ENCODE measurements at places on chromosomes 16 and 17. TPM values are rescaled to one million over a fixed set of nuclear protein-coding genes. Genes with fewer than 3 reads are reported as not detected.

Gene PLXDC1
- total RNA-seq = not detected

Gene CACNG3
- not detected for total RNA-seq

Gene DNAAF1
- 0.30 TPM for total RNA-seq

Gene NKD1
- 1.9 TPM for total RNA-seq

Gene MLST8
- 39.0 TPM for total RNA-seq

Gene RAB34
- total RNA-seq = 18.0 TPM

Gene NECAB2
- not detected for total RNA-seq

Gene CCT6B
- 2.6 TPM for total RNA-seq

Gene USP43
- total RNA-seq = 0.07 TPM

Gene ACACA
- total RNA-seq = 26.2 TPM

Gene DOC2A
- not detected for total RNA-seq

Gene LLGL1
- total RNA-seq = 15.7 TPM

Gene BOLA2B
- 82.5 TPM for total RNA-seq

Gene KCNG4
- not detected for total RNA-seq

Gene GNAO1
- total RNA-seq = 5.1 TPM

Gene GNG13
- total RNA-seq = not detected

Gene APOBR
- total RNA-seq = 2.6 TPM

Gene VMO1
- not detected for total RNA-seq

Gene CDYL2
- total RNA-seq = 6.6 TPM

Gene HSPB9
- total RNA-seq = not detected

Gene RPL13
- 3,184 TPM for total RNA-seq

Gene CDRT15L2
- not detected for total RNA-seq

Gene NACA2
- total RNA-seq = not detected

Gene SETD6
- total RNA-seq = 37.4 TPM
